ENCODE measurements at places on chromosomes 4 and X.

- DNase-seq: no peak
Measured at GRCh38 chr4:42262701-42263490, 110.4 kb upstream of the BEND4 start.

GRCh38 chr4:10046471-10046870, 25.2 kb upstream of the SLC2A9 start:
- DNase-seq: no peak

GRCh38 chrX:110180928-110181310, 137.0 kb downstream of the AMMECR1 start:
- DNase-seq: peak; percentile 50

DNA sequence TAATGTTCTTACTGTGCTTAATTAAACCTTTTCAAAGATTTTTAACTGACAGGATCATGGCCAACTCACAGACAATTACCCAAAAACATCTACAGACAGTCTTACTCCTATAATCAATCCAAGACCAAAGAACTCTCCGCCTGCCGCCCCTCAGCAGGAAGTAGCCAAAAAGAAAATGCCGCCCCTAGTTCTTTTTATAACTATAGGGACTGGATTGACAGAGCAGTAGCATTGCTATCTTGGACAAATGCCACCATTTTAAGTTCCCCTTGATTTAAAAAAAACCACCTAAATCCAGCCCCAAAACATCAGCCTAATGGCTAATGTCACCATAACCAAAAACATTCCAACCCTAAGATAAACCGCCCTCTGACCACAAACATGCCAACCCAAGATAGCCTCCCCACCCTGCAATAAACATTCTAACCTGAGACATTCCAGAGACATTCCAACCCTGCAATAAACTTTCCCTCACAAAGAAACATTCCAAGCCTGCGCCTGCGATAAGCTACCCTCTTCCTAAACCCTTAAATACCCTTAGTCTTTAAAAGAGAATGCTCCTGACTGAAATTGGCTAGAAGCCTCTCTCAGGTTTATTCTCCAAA, 77.0 kb downstream of the COQ2 start:
- DNase-seq: peak; percentile 74

DNA sequence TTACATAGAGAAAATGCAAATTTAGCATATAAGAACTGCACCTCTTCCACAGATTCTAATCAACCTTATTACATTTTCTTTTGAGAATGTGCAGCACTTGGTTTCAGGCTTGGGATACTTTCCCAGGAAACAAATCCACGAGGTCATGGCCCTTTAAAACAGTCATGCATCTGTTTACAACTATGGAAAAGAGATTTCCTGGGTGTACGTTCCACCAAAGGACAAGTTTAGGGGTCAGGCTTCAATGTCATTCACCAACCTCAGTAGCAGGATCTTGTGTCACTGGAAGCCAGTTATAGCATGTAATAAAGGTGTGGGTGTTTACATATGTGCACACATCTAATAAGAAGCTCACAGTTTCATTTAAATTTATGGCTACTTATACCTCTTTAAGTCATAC, 30.7 kb downstream of the EREG start:
- peak; percentile 61 for DNase-seq

GRCh38 chr4:76989391-76990061, 40.0 kb downstream of the SEPTIN11 start:
- DNase-seq: no peak

DNA sequence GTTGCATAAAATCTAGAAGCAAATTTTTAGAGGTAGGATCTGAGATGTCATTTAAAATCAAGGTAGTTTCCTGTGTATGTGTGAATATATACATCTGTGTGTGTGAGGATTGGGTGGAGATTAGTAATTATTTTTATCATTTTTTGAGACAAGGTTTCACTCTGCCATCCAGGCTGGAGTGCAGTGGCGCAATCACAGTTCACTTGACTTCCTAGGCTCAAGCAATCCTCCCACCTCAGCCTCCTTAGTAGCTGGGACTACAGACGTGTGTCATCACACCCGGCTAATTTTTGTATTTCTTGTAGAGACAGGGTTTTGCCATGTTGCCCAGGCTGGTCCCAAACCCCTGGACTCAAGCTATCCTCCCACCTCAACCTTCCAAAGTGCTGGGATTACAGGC, 188.3 kb downstream of the RAPGEF2 start:
- no peak for DNase-seq

DNA sequence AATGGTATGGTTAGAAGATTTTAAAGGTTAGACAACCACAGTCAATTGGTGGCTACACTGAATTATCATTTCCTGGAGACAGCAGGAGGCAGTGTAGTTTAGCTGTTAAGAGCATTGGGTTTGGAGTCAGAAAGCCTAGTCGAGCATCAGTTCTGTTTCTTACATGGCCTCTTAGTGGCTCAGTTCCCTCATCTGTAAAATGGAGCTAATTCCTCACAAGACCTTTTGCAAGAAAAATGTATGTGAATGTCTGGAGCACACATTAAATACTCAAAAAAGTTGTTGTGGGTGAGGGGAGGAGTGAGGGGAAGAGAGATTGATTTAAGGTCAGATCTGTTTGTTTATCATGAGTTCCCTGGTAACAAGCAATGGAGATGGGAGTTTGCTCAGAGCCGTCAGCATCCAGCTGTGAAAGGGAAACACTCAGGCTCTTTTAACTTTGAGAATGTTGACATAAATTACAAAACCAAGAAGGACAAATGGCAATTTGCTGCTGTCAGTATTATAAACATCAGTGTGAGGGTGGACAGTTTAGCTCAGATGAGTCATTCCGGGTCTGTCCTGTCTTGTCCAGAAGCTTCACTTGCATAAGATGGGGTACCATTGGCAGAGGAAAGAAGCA, 98.2 kb upstream of the PGRMC2 start:
- peak; percentile 83 for DNase-seq

DNA sequence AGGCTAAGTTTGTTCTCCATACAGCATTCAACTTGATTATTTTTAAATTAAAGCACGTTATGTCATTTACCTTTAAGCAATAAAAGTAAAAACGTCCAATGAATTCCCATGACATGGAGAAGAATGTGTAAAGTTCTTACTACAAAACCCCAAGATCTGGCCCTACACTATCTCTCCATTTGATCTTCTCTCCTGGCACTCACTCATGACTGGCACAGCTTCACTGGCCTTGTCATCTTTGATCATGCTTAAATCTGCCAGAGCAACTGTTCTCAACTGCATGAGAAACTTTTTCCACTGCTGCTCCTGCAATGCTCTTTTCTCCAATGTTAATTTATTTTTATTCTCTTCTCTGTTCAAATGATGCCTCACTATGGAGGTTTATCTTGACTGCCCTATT, 1109.0 kb upstream of the IGFBP7 start:
- no peak for DNase-seq

DNA sequence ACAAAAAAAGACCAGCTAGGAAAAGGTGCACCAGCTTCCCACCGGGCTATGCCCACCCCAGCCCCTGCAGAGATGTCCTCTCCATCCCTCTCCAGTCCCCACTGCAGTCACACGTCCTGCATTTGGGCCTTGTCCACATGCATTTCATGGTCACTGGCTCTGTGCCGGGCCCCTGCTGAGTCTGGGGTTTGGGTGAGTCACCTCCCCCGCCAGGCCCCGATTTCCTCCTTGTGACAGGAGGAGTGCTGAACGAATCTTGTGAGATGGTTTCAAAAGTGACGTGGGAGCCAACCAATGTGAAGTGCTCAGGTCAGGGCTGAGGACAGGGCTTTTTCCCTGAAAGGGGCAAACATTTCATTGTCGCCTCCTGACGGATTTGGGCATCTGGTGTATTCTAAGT, 7.1 kb downstream of the CPZ start:
- peak; percentile 90 for DNase-seq

DNA sequence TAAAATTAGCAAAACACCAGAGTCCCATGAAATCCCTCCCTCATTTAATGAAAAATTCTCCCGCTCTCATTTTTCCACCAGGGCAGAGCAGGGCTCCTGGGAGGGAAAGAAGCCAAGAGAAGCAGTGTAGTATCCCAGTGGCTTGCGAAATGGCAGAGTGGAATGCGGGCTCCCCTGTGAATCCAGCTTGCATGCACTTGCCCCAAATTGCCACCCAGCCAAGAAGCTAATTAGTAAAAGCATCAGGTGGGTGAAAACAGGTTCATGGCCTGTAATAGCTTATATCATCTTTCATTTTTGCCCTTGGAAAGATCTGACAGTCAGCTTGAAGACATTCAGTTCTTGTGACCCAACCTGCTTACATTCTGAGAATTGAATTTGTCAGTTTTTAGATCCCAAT, 10.1 kb downstream of the AMOT start:
- no peak for DNase-seq

- DNase-seq: no peak
Measured at GRCh38 chr4:152117933-152118507, 357.2 kb upstream of the GATB start.

GRCh38 chr4:8343967-8344331, 74.4 kb downstream of the HTRA3 start:
- no peak for DNase-seq

GRCh38 chr4:140799686-140800225, 43.6 kb upstream of the TBC1D9 start:
- no peak for DNase-seq

DNA sequence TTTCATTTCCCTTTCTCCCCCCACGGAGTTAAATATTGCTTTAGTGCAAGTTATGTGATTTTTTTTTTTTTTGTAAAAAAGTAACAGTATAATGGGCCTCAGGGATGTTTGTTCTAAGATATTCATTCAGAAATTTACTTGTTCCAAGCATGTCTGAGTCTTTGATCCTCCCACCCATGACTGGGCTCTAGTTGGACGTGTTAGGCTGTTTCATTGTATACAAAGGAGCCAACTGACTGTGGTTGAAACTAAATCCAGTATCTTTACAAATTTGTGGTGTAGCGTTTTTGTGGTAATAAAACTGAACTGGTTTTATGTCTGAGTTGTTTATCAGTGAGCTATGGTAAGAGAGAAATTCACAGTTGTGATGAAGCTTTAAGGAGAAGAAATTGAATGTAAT, 74.1 kb downstream of the DOCK11 start:
- no peak for DNase-seq

DNA sequence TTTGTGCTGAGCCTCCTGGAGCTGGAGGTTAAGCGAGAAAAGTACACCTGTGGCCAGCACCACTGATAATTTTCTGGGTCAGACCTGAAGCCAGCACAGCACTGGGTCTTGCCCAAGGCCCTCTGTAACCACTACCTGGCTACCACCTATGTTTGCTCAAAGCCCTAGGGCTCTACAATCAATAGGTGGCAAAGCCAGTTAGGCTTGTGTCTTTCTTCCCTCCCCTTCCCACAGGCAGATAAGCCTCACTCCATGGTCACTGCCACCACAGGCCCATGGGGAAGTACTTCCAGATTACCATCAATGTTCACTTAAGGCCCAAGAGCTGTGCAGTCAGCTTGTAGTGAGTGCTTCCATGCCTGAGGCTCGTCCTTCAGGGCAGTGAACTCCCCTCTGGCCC, 35.2 kb upstream of the ARMCX4 start:
- no peak for DNase-seq

GRCh38 chrX:150282953-150283352, 80.2 kb upstream of the MAMLD1 start:
- no peak for DNase-seq

DNA sequence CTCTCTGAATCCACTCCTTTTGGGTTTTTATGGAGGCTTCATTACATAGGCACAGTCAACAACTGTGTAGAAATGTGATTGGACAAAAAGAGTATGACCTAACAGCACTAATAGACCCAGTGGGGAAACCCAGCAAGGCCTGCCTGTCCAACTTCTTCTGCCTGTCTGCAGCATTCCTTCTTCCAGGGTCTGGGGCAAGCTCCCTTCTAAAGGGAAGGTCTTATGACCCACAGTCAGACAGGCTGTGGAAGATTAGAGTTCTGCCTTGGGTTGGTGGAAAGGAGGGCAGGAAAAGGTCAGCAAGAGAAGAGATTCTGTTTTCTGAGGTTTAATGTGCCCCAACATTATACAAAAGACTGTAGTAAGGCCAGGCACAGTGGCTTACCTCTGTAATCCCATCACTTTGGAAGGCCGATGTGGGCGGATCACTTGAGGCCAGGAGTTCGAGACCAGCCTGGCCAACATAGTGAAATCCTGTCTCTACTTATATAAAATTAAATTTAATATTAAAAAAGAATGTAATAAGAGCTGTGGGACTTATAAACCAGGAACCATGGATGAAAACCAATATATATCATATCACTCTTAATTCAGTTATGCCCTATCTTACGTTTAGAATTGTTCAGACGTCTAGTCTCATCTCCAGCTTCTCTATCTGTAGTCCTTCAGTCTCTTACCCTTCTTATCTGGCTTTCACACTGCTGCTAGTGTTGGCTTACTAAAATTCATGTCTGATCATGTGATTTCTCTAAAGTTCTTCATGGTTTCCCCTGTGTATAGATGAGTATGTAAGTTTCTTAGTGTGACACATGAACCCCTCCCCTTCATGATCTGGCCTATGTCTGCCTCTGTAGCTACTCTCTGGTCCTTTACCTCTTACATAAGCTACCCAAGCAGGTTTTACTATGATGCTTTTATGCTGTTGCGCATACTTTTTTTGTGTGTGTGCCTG, 6.2 kb downstream of the CLCN3 start:
- DNase-seq: no peak

GRCh38 chr4:52968241-52968640, 106.1 kb downstream of the RASL11B start:
- DNase-seq: no peak

DNA sequence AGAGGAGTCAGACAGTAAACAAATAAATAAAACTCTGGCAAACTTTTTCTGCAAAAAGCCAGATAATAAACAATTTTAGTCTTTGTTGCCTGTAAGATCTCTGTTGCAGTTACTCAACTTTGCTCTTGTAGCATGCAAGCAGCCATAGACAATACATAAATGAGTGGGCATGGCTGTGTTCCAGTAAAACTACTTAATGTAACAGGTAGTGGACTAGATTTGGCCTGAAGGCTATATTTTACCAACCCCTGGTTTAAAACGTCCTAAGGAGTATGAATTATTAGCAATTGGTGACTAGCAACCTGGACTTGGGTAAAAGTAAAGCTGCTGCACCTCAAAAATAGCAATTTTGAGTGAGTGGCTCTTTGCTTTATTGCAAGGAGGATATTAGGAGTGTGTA, 30.9 kb downstream of the SLAIN2 start:
- no peak for DNase-seq

- DNase-seq: no peak
Measured at GRCh38 chr4:85861064-85861765, 386.3 kb downstream of the ARHGAP24 start.

- peak; percentile 8 for DNase-seq
Measured at GRCh38 chr4:54400188-54400587, 171.1 kb downstream of the PDGFRA start.

DNA sequence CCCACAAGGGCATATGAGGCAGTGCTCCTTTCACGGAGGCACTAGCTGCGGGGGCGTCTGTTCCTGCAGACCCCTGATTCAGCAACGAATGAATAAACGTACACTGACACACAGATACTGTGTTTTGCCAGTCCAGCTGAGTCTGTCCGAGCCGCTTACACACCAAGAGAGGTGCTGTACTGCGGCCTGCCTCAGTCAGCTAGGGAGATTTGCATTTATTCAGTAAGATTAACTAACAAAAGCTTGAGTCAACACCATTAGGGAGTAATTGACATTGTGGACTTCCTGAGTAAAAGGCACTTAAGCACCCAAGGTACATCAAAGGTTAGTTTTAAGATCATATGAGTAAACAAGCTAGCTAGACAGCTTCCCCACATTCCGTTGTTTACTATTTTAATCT, 31.0 kb upstream of the BEX4 start:
- no peak for DNase-seq

GRCh38 chr4:72463724-72464123, 105.3 kb downstream of the ADAMTS3 start:
- DNase-seq: no peak
